ENCODE measurements at places on chromosomes 11 and 22.
A peak's percentile ranks its signal among the peaks of the same experiment; 100 is the strongest.

- no peak for DNase-seq
Observed at GRCh38 chr22:27391092-27391770, 410.3 kb downstream of the MN1 start.

- DNase-seq: no peak
Observed at GRCh38 chr22:33561149-33561807, 359.0 kb downstream of the LARGE1 start.

DNA sequence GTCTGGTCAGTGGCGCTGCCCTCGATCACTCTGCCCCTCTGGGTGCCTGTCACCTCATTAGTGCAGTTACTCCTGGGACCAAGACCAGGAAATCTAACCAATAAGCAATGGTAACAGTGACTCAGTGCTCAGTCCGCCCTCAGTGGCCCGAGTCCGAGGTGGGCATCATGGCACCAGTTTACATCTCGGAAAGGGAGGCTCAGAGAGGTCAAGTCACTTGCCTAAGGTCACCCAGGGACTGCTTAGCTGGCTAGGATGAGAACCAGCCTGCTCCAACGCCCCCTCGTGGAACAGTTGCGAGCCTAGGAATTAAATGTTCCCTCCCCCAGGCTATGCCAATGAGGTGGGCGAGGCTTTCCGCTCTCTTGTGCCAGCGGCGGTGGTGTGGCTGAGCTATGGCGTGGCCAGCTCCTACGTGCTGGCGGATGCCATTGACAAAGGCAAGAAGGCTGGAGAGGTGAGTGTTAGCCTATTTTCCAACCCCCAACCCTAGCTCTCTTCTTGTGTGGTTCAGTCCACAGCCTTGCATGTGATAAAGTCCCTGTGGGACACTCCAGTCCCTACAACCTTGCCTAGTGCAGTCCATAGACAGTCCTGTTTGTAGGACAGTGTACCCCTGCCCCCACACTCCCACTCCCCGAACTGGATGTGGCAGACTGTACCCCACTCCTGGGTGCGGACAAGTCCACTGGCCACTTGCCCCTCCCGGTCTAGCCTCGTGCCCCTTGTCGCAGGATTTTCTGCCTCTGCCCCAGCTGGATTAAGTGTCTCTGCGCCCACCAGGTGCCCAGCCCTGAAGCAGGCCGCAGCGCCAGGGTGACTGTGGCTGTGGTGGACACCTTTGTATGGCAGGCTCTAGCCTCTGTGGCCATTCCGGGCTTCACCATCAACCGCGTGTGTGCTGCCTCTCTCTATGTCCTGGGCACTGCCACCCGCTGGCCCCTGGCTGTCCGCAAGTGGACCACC lies 1.1 kb downstream of the MTFP1 start:
- DNase-seq: peak; percentile 82

GRCh38 chr11:110445437-110445836 lies 15.7 kb downstream of the FDX1 start:
- DNase-seq: no peak

Data from AML-193 (cell line).